ENCODE measurements at places on chromosomes 4 and X.

DNA sequence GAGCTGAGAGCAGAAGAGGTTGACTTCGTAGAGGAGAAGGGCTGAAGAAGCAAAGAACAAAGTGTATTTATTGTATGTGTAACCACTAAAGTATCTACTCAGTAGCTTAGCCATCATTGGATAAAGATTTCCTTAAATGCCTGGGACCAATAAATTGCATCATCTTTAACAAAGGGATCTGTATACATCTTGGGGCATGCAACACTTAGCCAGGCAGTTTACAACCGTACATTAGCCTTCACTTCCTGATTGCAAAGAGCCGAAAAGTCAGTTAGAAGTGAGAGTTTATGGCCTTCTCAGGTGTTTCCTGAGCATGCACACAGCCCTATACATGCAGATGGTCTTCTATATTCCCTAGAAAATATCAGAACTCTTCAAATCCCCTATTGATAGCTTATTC, 68.0 kb upstream of the MAGED1 start:
- DNase-seq: no peak

DNA sequence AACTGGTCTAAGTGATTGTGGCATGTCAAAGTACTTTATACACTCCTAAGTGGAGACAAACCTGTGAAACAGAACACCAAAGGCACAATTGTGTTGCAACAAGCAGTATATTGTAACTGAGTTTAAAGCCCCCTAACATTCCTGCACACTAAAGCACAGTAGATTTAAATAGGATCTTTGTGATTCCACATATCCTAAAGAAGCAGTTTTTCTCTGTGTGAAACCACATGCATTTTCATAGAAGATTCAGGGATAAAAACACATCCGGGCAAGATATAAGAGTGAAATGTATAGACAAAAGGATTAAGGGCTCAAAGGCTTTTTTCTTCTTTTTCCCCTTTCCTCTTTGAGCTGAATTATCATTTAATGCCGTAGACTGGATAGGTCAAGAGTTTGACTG, 82.2 kb downstream of the ANK2 start:
- no peak for DNase-seq

- DNase-seq: no peak
Measured at GRCh38 chrX:15930585-15930984, 76.0 kb upstream of the AP1S2 start.

- DNase-seq: no peak
Measured at GRCh38 chrX:10485326-10485725, 135.1 kb downstream of the MID1 start.

Data from CD4-positive, alpha-beta T cell treated with Interferon alpha-2 for 1 hour (primary cell).